Pancreas (tissue), 10 donors: ENCODE measurements at places on chromosomes 1 and 21. TPM values are rescaled to one million over a fixed set of nuclear protein-coding genes. Genes with fewer than 3 reads are reported as not detected.

The TGFBR3 gene
- polyA plus RNA-seq = 6.0 TPM

The OR2T29 gene
- polyA plus RNA-seq = not detected

The INSRR gene
- 0.94 TPM for polyA plus RNA-seq

The PLA2G2A gene
- polyA plus RNA-seq = 6.7 TPM

The SLC25A34 gene
- 6.9 TPM for polyA plus RNA-seq

The CNIH3 gene
- 4.3 TPM for polyA plus RNA-seq

The KRTAP11-1 gene
- not detected for polyA plus RNA-seq

The LIPI gene
- polyA plus RNA-seq = not detected
